ENCODE measurements at places on chromosomes 3 and 15. TPM values are rescaled to one million over a fixed set of nuclear protein-coding genes. Genes with fewer than 3 reads are reported as not detected.

- H3K4me1 ChIP-seq = peaks cover 5% of the 10 kb centered on the region
- no peak for DNase-seq
- H3K4me3 ChIP-seq = peak overlapping the region; percentile 83
- no peak overlapping the region for H3K27ac ChIP-seq
- no peaks in the 10 kb centered on the region for H3K27me3 ChIP-seq
- H3K36me3 ChIP-seq = no peaks in the 10 kb centered on the region
These were observed 895 bp downstream of the HYKK start for GRCh38 chr15:78508272-78508671.

Gene SERPINI2
- 0.25 TPM for total RNA-seq

Gene AADACL2
- not detected for total RNA-seq

DNA sequence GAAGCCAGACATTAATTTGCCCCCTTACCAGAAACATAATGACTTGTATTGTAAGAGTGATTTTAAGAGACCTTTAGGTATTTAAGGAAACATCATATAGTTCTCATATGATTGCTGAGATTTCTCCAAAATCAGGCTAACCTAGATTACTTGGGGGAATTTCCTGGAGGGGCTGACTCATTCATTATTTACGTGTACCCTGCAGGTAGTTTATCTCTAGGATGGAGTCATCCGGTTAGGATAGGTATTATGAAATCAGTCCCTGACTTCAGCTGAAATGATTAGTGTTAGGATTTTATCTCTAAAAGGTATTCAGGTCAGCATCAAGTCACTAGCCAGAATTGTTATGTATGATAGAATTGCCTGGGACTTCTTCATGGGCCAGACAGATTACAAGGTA is 97.5 kb downstream of the TCF12 start:
- H3K27me3 ChIP-seq = no peaks in the 10 kb centered on the region
- peaks cover 8% of the 10 kb centered on the region for H3K4me1 ChIP-seq
- no peak overlapping the region for H3K4me3 ChIP-seq
- no peak for DNase-seq

GRCh38 chr15:71591057-71591456 is 219.3 kb upstream of the NR2E3 start:
- H3K36me3 ChIP-seq = no peaks in the 10 kb centered on the region
- no peaks in the 10 kb centered on the region for H3K27me3 ChIP-seq

- no peak overlapping the region for H3K4me3 ChIP-seq
- no peaks in the 10 kb centered on the region for H3K27me3 ChIP-seq
- peaks cover 4% of the 10 kb centered on the region for H3K4me1 ChIP-seq
- H3K27ac ChIP-seq = no peak overlapping the region
These were observed 86.9 kb upstream of the SLC25A26 start for GRCh38 chr3:66133853-66134445.

DNA sequence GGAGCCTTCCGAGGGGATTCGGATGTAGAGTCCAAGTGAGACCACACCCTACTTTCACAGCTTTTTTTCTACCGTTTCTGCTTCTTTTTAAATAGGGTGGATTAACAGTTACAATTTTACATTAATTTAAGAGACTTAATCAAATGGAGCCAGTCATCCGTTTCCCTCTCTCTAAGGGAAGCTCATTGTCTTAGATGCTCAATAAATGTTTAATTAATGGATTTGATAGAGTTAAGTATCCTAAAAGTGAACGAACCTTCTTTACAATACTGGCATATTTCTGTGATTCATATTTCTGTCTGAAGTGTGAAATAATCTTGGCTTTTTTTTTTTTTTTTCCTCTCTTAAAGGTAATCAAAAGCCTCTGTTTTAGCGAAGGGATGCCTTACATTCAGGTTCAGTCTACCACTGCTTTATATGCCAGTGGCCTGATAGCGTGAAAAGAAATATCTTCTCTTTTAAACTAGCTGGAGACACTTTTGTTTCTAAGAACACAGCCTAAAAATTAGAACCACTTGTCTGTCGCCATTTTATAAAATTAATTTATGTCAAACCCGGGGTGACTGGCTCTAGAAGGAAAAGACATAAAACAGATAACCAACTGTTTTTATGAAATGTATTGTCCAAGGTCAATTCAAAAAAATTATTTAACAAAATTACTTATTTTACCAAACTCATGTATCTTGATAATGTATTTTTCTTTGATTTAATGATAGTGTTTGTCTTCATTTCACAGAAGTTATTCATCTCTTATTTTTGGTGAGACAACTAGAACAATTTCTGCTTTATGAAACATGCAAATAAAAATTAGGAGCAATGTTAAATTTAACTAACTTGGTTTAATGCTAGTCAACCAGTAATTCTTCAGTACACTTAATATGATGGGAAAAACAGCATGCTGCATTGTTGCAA is 2.5 kb upstream of the CTNNB1 start:
- H3K36me3 ChIP-seq = no peaks in the 10 kb centered on the region
- no peaks in the 10 kb centered on the region for H3K4me1 ChIP-seq
- no peaks in the 10 kb centered on the region for H3K27me3 ChIP-seq

DNA sequence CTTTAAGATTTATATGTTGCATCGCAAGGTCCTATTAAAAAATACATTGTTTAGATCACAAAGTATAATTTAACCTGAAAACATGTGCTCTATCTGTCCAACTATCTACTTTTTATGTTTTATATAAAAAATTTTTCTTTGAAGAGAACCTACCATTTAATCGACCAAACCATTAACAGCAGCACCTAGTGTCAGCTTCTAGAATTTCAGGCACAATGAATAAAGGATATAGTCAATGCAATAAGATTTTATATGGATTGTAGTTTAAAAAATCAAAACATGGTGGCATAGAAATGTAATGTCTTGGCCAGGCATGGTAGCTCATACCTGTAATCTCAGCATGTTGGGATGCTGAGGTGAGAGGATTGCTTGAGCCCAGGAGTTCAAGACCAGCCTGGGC is 313.7 kb downstream of the GAP43 start:
- H3K36me3 ChIP-seq = no peaks in the 10 kb centered on the region
- DNase-seq = no peak
- H3K27ac ChIP-seq = no peak overlapping the region
- H3K4me1 ChIP-seq = no peaks in the 10 kb centered on the region
- no peaks in the 10 kb centered on the region for H3K27me3 ChIP-seq

- no peak overlapping the region for H3K27ac ChIP-seq
- no peaks in the 10 kb centered on the region for H3K4me1 ChIP-seq
- no peak overlapping the region for H3K4me3 ChIP-seq
These were observed 130.0 kb upstream of the VEPH1 start for GRCh38 chr3:157633241-157633640.

- no peak for DNase-seq
- no peak overlapping the region for H3K4me3 ChIP-seq
- H3K36me3 ChIP-seq = no peaks in the 10 kb centered on the region
These were observed 59.2 kb upstream of the HERC1 start for GRCh38 chr15:63892794-63893441.

Gene SLC6A11
- 0.88 TPM for total RNA-seq

Gene PAK6
- total RNA-seq = 9.4 TPM

Gene RETNLB
- total RNA-seq = not detected

Gene PLD1
- 3.1 TPM for total RNA-seq

Gene CHST2
- 15.1 TPM for total RNA-seq

GRCh38 chr3:139421040-139421439 is 31.6 kb upstream of the COPB2 start:
- no peaks in the 10 kb centered on the region for H3K27me3 ChIP-seq
- H3K27ac ChIP-seq = no peak overlapping the region
- H3K4me3 ChIP-seq = no peak overlapping the region

DNA sequence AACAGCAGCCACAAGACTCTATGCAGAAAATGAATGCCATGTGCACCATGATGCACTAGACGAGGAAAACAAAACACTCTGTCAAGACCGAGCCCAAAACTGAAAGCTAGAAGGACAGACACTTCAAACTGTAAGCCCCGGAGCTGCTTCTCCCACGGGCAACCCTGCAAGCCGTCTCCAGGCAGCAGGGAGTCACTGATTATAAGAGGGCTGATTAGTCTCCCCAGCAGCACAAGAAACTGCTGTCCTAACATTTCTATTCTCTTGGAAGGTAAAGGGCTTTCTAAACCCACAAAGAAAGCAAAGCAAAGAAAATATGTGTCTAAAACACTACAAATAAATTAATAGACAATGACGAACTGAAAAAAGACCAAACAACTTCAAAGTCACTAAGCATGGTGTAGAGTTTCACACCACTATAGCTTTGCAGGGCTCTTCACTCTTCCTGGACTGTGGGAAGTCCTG is 15.5 kb downstream of the TBC1D2B start:
- H3K36me3 ChIP-seq = no peaks in the 10 kb centered on the region
- H3K4me1 ChIP-seq = peaks cover 15% of the 10 kb centered on the region

DNA sequence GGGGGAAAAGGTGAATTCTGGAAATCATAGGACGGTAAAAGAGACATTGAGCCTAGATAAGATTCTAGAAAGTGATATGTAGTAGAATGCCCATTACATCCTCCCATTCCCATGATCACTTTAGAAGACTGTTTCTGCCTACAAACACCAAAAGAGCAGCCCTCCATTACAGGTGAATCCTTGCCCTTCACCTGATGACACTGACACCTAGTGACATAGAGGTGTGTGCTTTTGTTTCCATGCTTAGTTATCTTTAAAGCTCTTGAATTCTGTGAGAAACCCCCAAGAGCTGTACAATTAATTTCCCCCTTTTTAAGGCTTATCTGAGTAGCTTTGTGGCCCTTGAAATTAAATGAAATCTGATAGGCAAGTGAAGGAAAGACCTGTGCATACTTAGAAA is 8.3 kb upstream of the BBX start:
- H3K4me3 ChIP-seq = no peak overlapping the region
- H3K36me3 ChIP-seq = no peaks in the 10 kb centered on the region
- no peak overlapping the region for H3K27ac ChIP-seq
- no peaks in the 10 kb centered on the region for H3K27me3 ChIP-seq
- no peak for DNase-seq

Gene ZBBX
- 0.84 TPM for total RNA-seq

- no peak overlapping the region for H3K4me3 ChIP-seq
- no peak overlapping the region for H3K27ac ChIP-seq
- peaks cover 35% of the 10 kb centered on the region for H3K27me3 ChIP-seq
- no peak for DNase-seq
These were observed 1.9 kb upstream of the ALS2CL start for GRCh38 chr3:46695177-46695961.

DNA sequence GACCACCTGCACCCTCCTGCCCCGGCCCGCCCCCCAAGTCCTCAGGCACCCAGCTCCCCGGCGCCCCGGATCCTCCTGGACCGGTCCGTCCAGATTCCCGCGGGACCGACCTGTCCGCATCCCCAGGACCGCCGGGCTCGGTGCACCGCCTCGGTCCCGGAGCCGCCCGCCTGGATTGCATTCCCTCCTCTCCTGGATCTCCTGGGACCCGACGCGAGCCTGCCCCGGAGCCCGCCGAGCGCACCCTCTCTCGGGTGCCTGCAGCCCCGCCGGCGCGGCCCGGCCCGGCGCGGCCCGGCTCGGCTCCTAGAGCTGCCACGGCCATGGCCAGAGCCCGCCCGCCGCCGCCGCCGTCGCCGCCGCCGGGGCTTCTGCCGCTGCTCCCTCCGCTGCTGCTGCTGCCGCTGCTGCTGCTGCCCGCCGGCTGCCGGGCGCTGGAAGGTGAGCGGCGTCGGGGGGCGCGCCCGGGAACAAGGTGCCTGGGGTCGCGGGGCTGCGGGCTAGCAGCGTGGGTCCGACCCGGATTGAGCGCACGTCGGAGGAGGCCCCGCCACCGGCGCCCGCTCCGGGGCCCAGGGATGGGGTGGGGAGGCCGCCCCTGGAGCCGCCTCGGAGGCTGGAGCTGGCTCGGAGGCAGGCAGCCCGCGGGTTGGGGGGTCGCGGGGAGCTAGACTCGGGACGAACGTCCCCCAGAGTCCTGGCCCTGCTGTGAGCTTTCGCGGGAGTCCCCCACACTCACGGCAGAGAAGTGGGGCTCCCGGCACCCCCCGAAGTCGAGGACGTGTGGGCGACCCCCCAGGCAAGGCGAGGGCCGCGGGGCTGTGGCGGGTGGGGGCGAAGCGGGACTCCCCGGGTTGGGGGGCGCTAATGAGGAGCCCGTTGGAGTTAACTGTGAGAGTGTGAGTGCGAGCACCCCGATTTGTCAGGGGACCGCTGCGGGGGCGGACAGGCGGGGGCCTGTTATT is 610 bp downstream of the EPHB3 start:
- H3K36me3 ChIP-seq = no peaks in the 10 kb centered on the region
- H3K4me3 ChIP-seq = peak overlapping the region; percentile 40
- H3K27ac ChIP-seq = no peak overlapping the region
- H3K27me3 ChIP-seq = peaks cover 85% of the 10 kb centered on the region
- no peak for DNase-seq
- H3K4me1 ChIP-seq = peaks cover 44% of the 10 kb centered on the region
